Activated naive CD8-positive, alpha-beta T cell treated with anti-CD3 and anti-CD28 coated beads for 36 hours (primary cell): ENCODE measurements at places on chromosomes 4 and X.
A peak's percentile ranks its signal among the peaks of the same experiment; 100 is the strongest.

- DNase-seq = no peak
Observed at GRCh38 chr4:36358173-36358572, 76.8 kb downstream of the DTHD1 start.

- no peak for DNase-seq
Observed at GRCh38 chrX:7225338-7225737, 77.4 kb upstream of the PUDP start.

GRCh38 chrX:97498093-97498492, 614.4 kb downstream of the RPA4 start:
- no peak for DNase-seq

DNA sequence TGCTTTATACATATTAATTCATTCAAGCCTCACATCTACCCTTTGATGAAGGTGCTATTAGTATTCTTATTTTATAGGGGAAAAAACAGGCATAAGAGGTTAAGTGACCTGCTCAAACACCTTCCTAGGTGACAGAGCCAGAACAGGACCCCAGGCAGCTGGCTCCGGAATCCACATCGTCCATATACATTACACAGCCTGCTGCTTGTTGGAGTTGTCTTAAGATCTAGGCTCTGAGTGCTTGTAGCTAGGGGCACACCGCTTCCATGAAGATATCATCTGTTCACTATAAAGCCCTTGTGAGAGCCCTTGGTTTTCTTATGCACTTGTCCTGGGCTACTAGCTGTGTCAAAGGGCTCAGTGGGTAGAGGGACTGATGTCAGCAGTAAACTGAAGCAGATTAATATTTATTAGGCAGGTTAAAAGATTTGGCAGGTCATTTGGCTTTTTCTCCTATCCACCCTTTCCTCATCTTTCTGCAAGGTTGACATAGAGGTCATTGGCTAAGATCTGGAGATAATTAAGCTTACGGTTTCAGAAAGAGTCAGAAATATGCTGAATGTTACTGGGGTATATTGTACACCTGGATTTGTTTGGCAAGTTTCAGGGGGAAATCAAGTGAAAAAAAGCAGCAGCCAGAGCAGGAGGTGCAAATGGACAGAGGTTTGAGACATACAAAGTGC, 195.4 kb downstream of the SOWAHB start:
- DNase-seq = no peak

DNA sequence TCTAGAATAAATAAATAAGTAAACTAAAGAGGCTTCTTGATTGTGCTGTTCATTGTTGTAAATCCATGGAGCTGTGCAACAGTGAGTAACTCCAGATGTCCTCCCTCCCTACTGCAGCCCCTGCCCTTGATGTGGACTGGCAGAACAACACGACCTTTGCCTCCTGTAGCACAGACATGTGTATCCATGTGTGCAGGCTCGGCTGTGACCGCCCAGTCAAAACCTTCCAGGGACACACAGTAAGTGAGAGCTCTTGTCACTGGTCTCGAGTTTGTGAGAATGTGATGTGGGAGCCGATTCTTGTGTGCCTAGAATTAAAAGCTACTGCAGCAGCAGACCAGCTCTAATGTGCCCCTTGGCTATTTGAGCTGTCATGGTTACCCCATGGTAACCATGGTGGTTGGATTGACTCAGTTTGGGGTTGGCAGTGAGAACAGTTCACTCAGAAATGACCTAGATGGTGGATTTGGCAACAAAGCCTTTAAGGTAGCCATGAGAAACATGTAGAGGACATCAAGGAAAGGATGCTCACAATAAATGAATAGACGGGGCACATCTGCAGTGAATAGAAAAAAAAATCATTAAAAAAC, 60.7 kb downstream of the GPR143 start:
- DNase-seq = no peak

GRCh38 chr4:88134536-88135355, 23.7 kb downstream of the ABCG2 start:
- no peak for DNase-seq

- peak; percentile 66 for DNase-seq
Observed at GRCh38 chrX:119655125-119655524, 37.8 kb downstream of the SEPTIN6 start.

DNA sequence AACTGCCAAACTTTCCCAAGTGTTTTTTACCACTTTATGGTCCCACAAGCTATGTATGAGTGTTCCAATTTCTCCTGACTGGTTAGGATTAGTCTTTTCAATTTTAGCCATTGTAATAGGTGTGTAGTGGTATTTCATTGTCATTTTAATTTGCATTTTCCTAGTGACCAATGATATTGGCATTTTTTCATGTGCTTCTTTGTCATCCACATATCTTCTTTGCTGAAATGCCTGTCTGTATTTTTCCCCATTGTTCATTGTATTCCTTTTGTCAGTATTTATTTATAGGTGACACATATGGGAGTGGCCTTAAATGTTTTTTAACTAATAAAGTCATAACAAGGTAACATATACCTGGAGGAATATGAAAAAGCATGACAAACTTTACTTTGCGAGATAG, 9.2 kb upstream of the UBE2D3 start:
- no peak for DNase-seq

DNA sequence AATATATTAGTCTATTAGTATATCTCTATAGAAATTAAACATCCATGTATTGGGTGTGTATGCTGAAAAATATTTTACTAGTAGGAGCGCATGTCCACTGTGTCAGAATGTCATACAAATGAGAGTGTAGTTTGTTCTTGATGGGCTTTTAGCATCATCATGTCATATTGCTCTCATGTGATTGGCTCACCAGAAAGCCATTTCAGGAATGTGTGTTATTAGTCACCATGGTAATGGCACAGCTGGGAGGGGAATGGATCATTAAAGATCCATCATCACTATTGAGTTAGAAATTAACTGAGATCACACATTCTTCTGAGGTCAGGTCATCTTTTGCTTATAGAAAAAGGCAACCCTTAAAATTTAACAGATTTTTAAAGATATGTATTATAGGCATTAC, 77.3 kb downstream of the PHEX start:
- DNase-seq = no peak

DNA sequence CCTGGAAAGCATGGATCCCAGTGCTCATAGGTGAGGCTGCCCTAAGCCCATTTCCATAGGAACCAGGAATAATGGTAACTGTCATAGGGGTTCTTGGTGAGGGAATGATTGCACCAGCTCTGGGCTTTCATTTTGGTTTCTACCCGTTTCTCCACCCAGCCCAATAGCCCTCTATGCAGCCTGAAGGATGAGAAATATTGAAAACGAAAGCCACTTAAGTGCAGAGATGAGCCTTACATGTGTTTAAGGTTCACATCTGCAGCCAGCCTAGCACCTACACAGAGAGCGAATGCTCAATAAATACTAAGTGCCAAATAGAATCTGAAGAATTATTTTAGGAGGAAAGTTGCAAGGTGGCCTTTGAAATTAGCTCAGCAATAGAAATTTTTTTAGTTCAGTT, 60.4 kb downstream of the MCF2 start:
- DNase-seq = no peak

GRCh38 chr4:139704915-139705485, 39.4 kb downstream of the MGST2 start:
- DNase-seq = no peak

DNA sequence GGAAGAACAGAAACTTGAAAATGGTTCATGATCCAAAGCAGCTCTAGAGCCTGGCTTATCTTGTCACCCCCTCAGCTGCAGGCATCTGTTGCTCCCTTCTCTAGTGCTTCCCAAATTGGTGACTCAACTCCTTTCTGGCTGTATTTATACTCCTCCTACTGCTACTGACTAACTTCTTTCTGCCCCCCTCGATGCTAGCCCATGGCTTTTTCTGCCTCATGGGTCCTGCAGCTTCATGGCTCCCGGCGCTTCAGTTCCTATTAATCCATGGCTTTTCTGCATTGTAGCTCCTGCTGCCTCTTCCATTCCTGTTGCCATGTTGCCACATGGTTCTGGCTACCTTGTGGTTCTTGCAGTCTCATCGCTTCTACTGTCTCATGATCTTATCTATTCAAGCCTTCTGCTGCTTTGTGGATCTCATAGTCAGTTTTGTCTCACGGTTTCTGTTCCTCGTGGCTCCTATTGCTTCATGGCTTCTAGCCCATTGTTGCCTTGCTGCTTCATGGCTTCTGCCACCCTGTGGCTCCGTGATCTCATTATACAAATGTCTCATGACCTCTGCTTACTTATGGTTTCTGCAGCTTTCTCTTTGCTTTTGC, 48.1 kb downstream of the SMC1A start:
- no peak for DNase-seq

DNA sequence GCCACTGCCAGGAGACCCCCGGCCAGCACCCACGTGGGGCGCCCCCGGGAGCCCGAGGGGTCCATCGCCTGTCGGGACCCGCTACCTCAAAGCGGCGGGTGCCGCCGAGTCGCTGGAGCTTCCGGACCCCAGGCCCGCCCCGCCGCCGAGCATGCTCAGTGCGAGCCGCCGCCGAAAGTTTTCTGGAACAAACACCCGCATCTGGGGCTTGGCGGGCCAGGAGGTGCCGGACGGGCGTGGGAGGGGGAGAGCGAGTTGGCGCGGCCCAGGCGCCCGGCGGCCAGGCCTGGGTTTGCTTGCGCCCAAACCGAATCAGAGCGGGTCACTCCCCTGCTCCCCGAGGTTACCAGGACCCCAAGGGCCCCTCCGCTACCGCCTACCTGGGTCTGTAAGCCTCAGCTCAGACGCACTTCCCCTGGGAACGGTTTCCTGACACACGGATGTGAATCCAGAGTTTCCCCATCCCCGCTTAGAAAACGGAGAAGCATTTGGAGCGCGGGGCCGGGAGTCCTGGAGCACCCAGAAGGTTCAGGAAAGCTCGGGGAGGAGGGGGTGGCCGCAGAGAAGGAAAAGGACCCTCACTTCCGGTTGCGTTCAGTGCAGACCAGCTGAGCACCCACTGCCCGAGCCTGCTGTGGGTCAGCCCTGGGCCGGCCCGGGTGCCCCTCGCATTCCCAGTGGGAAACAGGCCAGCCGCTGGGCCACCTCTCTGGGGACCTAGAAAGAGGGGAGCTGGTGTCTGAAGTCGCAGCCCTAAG, at the start of gene EVC2:
Gene EVC2 (minus strand): TSS at position 111 of the 758 bp plus-strand sequence. CDS start 46 bp downstream, at position 65.
- no peak for DNase-seq

GRCh38 chrX:33211356-33212260, at the start of gene DMD:
DMD (minus strand) TSS chrX:33211549; CDS start chrX:33211312, 237 bp downstream.
- DNase-seq = no peak

GRCh38 chr4:183636503-183636902, 22.5 kb downstream of the RWDD4 start:
- DNase-seq = no peak

DNA sequence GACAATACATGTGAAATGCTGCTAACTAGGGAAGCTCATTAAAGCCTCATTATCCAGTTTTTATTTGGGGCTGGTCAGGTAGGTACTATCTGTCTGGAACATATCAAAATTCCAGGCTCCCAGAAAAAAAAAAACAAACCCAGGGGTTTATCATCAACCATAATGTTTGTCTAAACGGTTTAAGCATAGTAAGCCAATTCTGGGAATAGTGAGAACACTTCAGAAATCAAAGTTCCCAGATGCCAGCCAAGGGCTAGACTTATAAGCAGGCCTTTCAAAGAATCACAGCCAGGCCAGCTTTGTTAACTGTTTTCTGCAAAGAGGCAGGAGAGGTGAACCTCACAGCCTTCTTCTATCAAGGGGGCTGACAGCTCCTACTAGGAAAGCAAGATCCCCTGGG, 8.1 kb downstream of the IDS start:
- DNase-seq = no peak

GRCh38 chrX:133570549-133570948, 155.3 kb upstream of the GPC4 start:
- no peak for DNase-seq
